ENCODE measurements at places on chromosomes 12 and 14. TPM values are rescaled to one million over a fixed set of nuclear protein-coding genes. Genes with fewer than 3 reads are reported as not detected.

The ALG10 gene
- 4.6 TPM for total RNA-seq

GRCh38 chr14:59753512-59753911, 117.1 kb downstream of the RTN1 start:
- no peak for DNase-seq

The MYH6 gene
- not detected for total RNA-seq

The CCDC177 gene
- total RNA-seq = 0.12 TPM

GRCh38 chr14:38808734-38809455, 294.1 kb downstream of the SEC23A start:
- DNase-seq = no peak

The KLRK1 gene
- 0.46 TPM for total RNA-seq

- no peak for DNase-seq
Observed at GRCh38 chr12:34209259-34209835, 187.1 kb downstream of the ALG10 start.

DNA sequence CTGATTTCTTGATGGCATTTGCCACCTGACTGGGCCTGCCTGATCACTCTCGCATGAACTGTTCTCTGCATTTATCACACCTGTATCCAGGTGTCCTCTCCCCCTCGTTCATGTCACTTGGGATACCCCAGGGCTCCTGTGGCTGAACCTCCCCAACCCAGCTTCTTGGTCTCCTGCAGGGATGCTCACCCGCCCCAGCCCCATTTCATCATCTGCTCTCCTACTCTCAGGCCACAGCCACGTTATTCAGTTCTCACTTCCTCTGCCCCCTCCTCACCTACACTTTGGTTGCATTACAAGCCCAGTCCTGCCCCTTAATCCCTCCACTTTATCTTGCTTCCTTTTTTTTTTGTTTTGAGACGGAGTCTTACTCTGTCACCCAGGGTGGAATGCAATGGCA, 35.5 kb downstream of the TMBIM6 start:
- DNase-seq = no peak

- no peak for DNase-seq
Observed at GRCh38 chr12:66768293-66768692, 89.4 kb upstream of the GRIP1 start.

- no peak for DNase-seq
Observed at GRCh38 chr12:2008677-2009076, 4.4 kb upstream of the DCP1B start.

The RIMKLB gene
- 5.8 TPM for total RNA-seq

- no peak for DNase-seq
Observed at GRCh38 chr12:84986586-84986985, 49.5 kb downstream of the TSPAN19 start.

DNA sequence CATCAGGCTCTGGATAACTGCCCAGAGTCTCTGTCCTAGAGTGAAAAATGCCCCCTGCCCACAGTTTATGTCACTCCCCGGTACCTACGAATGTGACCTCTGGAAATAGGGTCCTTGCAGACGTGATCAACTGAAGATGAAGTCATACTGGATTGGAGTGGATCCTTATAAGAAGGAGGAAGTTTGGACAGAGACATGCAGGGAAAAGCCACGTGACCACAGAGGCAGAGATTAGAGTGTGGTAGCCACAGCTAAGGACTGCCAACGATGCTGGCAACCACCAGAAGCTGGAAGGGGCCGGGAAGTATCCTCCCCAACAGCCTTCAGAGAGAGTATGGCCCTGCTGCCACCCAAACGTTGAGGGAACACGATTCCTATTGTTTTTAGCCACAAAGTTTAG, 101.2 kb upstream of the NCOR2 start:
- no peak for DNase-seq

- DNase-seq = no peak
Observed at GRCh38 chr12:28192125-28192524, 1.9 kb downstream of the CCDC91 start.

DNA sequence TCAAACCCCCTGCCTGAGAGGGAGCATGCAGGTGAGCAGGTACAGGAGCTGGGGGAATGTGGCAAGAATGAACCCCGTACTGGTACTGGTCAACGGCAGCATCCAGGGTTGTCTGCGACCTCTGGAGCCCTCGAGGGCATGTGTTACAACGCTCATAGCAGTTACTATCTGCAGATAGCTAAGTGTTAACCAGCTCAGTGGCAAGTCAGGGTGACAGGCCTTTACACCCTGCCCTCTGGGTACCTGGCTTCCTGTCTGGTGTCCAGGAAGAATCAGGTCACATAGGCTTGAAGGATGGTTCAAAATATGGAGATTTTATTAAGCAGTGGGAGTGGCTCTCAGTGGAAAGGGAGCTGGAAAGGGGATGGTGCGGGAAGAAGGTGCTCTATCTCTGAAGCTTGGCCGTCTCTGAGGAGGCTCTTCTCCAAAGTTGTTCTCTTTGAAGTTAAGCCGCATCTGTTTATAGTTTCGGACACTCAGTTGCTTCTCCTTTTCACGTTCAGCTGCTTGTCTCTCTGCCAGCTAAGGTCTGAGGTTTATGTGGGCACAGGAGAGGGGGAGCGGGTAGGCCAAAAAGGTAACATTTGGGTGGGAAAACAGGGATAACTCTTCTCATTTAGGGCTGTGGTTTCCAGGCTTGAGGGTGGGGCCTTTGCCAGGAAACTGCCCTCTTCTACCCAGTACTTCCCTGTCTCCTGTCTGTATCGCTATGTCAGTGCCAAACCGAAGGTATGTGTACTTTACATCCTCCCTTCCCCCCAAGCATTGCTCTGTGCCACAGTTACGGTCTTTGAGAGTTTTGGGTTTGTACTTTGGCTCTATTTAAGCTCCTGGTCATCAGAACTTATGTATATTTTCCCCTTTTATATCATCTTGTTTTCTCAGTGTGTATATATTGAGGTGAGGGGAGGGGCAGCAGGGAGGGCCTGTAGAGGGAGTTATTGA, 305.8 kb downstream of the RGS6 start:
- no peak for DNase-seq

DNA sequence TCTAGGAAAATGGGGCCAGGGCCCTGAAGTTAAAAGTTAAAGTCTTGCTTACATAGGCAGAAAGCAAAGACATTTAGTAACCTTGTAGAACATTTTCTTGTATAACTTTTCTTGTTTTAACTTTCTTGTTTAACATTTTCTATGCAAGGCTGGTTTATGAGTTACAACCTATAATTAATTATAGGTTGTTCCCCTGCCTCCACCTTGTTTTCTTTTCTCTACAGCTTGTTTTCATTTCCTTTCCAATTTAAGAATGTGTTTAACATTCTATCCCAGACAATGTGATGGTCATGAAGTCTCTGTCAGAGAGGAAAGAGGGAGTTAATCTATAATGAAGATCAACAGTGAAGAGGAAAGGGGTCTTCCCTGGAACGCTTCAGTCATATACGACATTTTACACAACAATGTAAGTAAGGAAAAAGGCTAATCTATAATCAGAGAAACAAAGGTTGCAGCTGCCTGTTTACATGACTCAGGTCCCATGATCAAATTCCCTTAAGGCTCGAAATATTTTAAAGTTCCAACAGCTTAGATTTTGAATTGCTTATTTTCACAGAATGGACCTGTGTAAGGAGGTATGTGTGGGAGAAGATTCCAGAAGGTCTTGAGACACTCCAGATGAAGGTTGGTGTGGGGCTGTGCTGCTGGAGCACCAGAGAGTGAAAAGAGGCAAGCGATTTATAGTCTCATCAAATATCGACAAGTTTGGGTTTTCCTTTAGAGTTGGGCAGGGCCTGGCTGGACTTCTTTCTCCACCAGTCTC, 34.2 kb upstream of the TCL1B start:
- no peak for DNase-seq

- DNase-seq = no peak
Observed at GRCh38 chr14:20184181-20184580, 6.5 kb upstream of the OR11G2 start.

- DNase-seq = no peak
Observed at GRCh38 chr12:70165450-70165849, 77.8 kb upstream of the CNOT2 start.

DNA sequence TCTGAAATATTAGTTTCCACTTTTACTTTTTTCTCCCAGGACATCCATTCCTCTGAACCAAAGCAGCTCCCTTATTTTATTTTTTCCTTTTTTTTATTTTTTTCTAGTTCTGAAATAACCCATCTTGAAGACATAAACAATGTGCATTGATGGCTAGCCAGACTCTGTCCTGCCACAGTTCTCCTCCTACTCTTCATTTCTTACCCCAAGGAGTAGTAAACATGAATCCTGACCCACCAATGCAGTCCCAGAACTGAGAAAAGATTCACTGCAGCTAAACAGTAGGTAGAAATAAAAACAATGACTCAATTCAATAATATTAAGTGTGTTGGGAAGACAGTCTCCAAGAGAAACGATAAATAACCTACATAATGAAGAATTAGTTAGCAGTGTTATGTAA, 65.7 kb upstream of the NOVA1 start:
- no peak for DNase-seq

- no peak for DNase-seq
Observed at GRCh38 chr12:132131952-132132351, 12.2 kb downstream of the DDX51 start.

DNA sequence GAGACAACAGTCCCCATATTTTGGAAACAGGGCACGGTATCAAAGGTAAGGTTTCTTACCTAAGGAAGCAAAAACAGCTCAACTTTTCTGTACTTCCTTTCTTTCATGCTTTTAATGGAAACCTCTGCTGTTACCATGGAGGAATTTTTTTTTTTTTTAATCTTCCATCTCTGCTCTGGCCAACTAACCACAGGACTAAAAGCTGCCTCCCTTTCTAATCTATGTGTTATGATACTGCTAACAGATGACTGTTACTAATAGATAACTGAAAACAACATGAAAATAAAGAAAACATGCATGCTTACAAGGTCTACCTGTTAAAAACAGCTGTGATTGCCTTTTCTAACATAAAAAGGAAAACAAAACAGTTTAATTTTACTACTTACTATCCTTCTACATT, 168.4 kb downstream of the SOX5 start:
- no peak for DNase-seq

GRCh38 chr12:92143686-92144630, 1.7 kb downstream of the BTG1 start:
- peak; percentile 87 for DNase-seq

DNA sequence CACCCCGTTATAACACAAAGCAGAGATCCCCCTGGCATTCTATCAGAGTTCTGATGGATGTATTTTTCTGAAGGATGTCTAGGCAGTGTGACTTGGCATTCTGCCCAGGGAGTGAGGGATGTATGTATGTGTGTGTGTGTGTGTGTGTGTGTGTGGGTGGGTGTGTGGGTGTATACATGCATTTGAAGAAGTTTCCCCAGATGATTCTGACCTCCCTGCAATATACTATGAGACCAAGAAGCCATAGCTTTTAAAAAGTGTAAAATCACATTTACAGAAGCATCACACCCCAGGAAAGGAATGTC, 59.7 kb upstream of the NAP1L1 start:
- no peak for DNase-seq

DNA sequence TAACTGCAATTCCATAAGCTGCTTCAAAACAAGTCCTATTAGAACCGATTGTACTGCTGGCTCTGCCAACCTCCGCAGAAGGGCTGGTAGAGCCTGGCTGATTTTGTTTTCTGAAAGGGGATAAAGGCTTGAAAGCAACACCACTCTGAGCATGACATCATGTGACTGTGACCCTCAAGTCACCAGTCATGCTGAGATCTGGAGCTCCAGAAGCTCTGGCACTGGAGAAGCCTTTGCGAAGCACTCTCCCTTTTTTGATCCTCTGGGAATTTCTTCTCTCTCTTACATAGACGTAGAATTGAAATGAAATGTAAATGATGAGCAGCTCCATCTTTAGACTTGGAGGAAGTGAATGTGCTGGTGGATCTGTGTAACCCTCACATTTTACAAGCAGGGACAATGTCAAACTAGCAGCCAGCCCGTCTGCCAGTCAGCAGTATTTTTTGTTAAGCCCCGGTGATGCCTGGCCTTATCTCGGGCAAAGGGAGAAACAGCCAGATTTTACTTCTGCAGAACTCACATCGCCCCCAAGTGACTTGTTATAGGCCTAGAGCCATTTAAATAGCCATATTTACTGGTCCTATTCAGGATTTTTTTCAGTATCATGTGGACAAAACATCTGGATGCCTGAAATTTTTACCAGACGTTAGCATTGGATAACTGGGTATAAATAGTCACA, 112.1 kb upstream of the NPAS3 start:
- no peak for DNase-seq

GRCh38 chr12:121323908-121324307, 27.4 kb upstream of the CAMKK2 start:
- DNase-seq = no peak

DNA sequence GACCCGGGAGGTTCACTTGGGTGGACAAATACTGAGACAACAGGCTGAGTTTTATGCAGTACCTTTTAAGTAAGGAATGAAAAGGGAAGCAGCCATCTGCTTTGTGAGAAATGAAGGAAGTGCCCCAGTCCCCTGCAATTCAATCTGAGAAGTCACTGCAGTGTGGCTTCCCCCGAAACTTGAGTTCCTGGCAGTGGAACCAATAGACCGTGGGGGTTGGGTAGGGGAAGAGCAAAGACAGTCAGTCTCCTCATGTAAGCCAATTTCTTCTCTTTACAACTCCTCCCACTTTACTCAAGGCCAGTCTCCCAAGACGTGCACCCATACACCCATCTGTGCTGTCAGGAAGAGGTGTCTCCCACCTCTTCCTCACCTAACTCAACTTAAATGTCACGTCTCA, 206.5 kb downstream of the BCAT1 start:
- no peak for DNase-seq
